ENCODE measurements at places on chromosomes 1 and 21.
A peak's percentile ranks its signal among the peaks of the same experiment; 100 is the strongest.

GRCh38 chr1:157153746-157154145, 15.6 kb upstream of the ETV3 start:
- DNase-seq, result no peak

DNA sequence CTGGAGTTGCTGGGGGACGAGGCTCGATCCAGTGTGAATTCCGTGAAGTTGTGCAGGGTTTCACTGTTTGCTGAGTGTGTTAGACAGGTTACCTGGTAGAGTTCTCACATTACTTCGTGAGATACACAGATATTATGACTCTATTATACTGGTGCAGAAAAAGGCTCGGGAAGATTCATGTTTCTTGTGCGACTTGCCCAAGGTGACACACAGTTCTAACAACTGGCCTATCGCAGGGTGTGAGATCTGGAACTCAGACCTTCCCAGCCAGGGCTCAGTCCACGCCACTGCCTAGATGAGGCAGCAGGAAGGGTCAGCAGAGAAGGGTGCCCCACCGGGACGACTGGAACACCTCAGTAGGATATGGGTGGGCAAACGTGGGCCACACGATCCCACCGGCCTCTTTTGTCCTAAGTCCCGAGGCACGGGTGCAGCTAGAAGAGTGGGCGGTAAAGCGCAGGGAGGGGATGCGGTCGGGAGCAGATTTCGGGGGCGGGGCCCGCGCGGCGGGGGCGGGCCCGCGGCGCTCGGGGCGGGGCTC, 296 bp upstream of the RNPEP start:
- peak; percentile 83 for DNase-seq

- DNase-seq, result no peak
Measured at GRCh38 chr1:80310703-80311245, 1304.2 kb upstream of the ADGRL4 start.

GRCh38 chr1:76868154-76868882, 1.0 kb downstream of the ST6GALNAC5 start:
- DNase-seq, result no peak

DNA sequence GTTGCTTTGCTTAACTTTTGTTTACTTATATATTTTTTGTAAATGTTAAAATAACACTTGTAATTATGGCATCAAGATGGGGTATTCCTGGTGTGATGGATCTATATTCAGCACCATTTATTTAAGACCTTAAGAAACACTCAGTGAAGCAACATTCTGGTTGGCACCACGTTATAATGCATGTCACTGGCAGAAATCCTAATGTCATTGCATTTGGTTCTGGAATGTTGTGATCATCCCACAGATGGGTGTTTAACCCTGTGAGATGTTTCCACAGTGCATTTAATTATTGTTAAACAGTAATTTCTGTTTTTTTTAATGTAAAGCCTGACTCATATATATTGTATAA, 116.5 kb downstream of the NOS1AP start:
- DNase-seq, result no peak

- no peak for DNase-seq
Measured at GRCh38 chr1:23500466-23500865, 16.5 kb upstream of the ASAP3 start.

GRCh38 chr1:100452641-100453040, 85.3 kb upstream of the GPR88 start:
- no peak for DNase-seq

GRCh38 chr1:119582801-119583200, 65.3 kb downstream of the ZNF697 start:
- no peak for DNase-seq

GRCh38 chr21:42613756-42614155, 39.7 kb upstream of the PDE9A start:
- peak; percentile 30 for DNase-seq

- no peak for DNase-seq
Measured at GRCh38 chr1:82614090-82614489, 813.4 kb downstream of the ADGRL2 start.

GRCh38 chr1:193629875-193630274, 443.5 kb upstream of the B3GALT2 start:
- DNase-seq, result no peak

- no peak for DNase-seq
Measured at GRCh38 chr1:97893844-97894243, 27.0 kb downstream of the DPYD start.

GRCh38 chr1:173164686-173165085, 42.4 kb downstream of the TNFSF4 start:
- DNase-seq, result no peak

DNA sequence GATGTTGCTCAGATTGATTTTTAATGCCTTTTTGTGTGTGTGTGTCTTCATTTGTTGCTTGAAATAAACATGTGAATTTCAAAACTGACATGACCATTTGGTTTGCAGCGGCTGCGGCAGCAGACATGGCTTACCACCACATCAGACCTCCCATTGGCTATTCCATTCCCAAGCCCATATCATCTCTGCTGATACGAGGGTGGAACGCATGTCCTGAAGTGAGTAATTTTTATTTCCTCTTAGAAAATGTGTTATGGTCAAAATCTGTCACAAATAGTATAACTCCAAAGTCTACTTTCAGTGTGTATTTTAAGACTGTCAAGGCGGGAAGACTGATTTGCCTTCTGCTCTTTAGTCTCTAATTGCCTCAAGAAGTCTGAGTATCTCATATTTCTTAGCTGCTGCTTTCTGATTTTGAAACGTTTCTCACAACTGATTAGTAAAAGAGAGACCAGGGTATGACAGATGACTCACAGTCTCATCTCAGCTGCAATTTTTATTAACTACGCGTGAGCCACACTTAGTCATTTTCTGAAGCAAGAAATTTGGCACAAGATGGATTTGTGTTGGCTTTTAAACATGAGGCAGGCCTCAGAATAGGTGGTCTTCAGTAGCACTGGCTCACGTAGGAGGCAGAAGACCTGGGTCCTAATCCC, 49.0 kb downstream of the LRRC53 start:
- DNase-seq, result no peak

- no peak for DNase-seq
Measured at GRCh38 chr1:151693057-151693651, 23.4 kb downstream of the CELF3 start.

DNA sequence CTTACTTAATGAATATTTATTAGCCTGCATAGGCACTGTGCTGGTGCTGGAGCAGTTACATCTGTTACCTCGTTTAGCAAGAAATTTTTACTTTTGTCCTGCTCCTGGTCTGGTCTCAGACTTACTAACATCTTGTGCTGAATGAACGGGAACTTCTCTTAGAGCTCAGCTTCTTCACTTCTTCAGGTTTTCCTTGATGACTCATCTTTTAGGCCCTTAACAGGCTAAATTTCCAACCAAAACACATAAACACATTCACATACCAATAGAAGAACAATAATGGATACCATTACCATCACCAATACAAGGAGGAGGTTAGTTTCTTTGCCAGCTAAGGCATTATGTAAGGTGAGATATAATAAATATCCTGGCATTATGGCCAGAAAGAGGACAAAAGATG, 68.9 kb downstream of the IFI44 start:
- no peak for DNase-seq

DNA sequence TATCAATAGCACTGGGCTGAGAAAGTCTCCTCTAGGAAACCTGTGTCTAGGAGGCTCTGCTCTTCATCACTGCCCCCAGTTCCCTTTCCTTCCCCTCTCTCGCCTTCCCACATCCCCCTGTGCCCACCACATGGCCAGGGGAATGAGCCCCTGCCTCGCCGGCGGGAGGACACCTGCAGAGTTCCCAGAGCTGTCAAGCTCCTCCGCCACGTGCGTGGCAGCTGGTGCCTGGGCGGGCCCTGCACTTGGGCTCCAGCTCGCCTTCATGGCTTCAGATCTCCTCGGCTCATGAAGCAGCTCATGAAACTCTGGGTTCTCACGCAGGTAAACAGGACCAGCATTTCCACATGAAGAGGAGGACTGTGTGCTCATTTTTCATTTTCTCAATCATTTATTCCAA, 62.8 kb downstream of the SIM2 start:
- DNase-seq, result no peak

- DNase-seq, result no peak
Measured at GRCh38 chr1:46517010-46517600, 27.5 kb downstream of the DMBX1 start.

DNA sequence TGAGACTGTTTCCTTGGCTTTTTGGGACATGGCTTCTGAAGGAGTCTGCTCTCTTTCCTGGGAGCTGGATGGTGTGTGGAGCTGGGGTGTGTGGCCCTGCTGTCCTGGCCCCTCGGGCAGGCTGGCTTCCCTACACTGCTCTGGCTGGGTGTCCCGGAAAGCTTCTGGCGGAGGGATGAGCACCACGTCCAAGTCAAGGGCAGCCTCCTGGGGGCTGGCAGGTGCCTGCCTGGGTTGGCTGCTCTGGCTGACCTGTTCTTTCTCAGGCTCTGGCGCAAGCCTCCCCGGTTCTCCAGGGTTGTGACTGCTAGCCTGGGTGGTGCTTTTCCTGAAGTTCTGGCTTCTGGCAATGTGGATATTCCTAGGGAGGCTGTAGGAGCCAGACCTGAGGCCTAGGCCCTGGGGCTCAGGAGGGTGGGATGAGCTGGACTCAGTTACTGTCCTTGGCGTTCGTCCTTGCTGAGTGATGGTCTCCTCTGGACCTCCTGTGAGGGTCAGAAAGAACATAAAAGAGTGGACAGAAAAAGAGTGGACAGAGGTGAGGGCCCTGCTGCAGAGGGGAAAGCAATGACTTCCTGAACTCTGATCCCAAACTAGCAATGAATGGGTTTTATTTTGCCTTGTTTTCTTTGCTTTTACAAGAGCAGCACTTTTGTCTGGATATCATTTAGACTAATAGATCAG, 9.4 kb downstream of the C1orf116 start:
- DNase-seq, result no peak

DNA sequence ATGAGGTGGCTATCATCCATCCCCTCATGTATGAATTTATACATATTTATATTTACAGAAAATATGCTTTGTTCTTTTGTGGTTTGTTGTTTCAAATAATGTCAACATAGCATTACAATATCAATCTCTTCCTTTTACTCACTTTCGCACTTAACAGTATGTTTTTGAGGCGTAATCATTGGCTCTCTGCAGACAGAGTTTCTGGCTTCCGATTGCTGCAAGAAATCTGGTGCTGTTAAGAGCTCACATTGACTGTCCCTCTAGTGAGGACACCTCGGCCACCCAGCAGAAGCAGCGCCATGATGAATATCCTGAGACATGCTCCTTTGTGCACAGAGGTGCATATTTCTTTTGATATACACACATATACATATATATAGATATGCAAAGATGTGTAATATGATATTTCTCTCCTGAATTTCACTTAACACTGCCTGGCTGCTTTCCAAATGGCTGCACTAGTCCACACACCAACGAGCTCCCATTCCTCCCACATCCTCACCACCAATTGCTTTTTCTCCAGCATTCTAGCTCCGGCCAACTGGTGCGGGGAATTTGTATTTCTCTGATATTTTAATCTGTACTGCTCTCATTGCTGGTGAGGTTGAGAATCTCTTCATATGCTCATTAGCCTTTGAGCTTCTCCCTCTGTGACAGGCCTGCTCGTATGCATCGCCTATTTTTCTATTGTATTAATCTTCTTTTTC, 248.4 kb downstream of the SIPA1L2 start:
- no peak for DNase-seq
